ENCODE measurements at places on chromosomes 6 and 20.

- H3K4me1 ChIP-seq = no peaks in the 10 kb centered on the region
- no peak overlapping the region for H3K27ac ChIP-seq
- no peaks in the 10 kb centered on the region for H3K36me3 ChIP-seq
- H3K4me3 ChIP-seq = no peak overlapping the region
Measured at GRCh38 chr20:58822149-58822548, 28.6 kb downstream of the GNAS-AS1 start.

GRCh38 chr6:132669690-132670291 is 10.8 kb upstream of the TAAR1 start:
- no peaks in the 10 kb centered on the region for H3K36me3 ChIP-seq
- no peaks in the 10 kb centered on the region for H3K27me3 ChIP-seq
- H3K27ac ChIP-seq = no peak overlapping the region

GRCh38 chr6:133748628-133749027 is 140.3 kb upstream of the TCF21 start:
- H3K4me1 ChIP-seq = peaks cover 3% of the 10 kb centered on the region
- no peak overlapping the region for H3K27ac ChIP-seq
- H3K36me3 ChIP-seq = no peaks in the 10 kb centered on the region
- no peak for DNase-seq
- H3K4me3 ChIP-seq = no peak overlapping the region
- H3K27me3 ChIP-seq = no peaks in the 10 kb centered on the region

DNA sequence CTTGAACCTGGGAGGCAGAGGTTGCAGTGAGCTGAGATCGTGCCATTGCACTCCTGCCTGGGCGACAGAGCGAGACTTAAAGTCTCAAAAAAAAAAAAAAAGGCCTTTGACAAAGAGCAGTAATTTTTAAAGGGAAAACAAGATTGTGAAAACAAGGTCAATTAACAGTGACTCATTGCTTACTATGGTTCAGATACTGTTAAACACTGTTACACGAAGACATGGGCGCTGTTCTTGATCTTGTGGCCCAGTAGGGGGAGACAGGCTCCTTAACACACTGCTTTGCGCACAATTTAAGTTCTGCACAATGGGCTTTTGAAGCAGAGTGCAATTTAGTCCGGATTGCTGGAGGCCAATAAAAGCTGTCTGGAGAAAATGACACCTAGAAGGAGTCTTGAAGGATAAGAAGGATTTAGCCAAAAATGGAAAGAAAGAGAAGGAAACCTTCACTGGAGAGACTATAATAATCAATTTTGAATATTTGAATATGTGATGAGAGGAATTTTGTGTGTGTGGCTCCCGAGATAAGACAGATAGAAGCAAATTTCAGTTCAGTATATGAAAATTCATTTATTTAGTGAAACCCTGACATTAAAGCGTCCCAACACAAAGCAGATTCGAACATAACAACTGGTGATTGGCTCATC is 6.0 kb upstream of the LATS1 start:
- DNase-seq = no peak
- no peaks in the 10 kb centered on the region for H3K27me3 ChIP-seq
- H3K27ac ChIP-seq = no peak overlapping the region
- H3K4me1 ChIP-seq = no peaks in the 10 kb centered on the region

- H3K36me3 ChIP-seq = no peaks in the 10 kb centered on the region
- no peak overlapping the region for H3K27ac ChIP-seq
- H3K27me3 ChIP-seq = no peaks in the 10 kb centered on the region
- H3K4me3 ChIP-seq = no peak overlapping the region
- no peak for DNase-seq
- H3K4me1 ChIP-seq = peaks cover 43% of the 10 kb centered on the region
Measured at GRCh38 chr20:17651760-17652388, 30.2 kb downstream of the RRBP1 start.

- no peak overlapping the region for H3K27ac ChIP-seq
- no peaks in the 10 kb centered on the region for H3K27me3 ChIP-seq
- no peaks in the 10 kb centered on the region for H3K36me3 ChIP-seq
- H3K4me1 ChIP-seq = peaks cover 21% of the 10 kb centered on the region
- no peak for DNase-seq
- H3K4me3 ChIP-seq = no peak overlapping the region
Measured at GRCh38 chr20:17845701-17846475, 122.7 kb downstream of the SNX5 start.

GRCh38 chr6:78910010-78910409 is 42.7 kb downstream of the IRAK1BP1 start:
- no peak overlapping the region for H3K27ac ChIP-seq
- H3K36me3 ChIP-seq = no peaks in the 10 kb centered on the region
- no peaks in the 10 kb centered on the region for H3K4me1 ChIP-seq
- DNase-seq = no peak
- no peaks in the 10 kb centered on the region for H3K27me3 ChIP-seq

DNA sequence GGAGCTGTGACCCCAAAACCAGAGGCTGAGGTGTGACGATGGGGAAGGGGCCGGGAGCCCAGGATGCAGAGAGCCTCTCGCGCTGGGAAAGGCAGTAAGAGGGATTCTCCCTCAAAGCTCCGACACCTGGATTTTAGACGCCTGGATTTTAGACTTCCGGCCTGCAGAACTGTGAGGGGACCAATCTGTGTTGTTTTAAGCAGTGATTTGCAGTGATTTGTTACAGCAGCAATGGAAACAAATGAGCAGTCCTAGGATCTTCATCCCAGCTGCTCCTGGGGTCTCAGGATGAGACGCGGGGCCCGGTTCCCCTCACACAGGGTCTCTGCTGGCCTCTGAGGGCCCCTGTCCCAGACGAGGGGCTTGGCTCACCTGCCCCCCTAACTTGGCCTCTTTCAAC is 365.5 kb downstream of the THBS2 start:
- no peaks in the 10 kb centered on the region for H3K27me3 ChIP-seq
- no peaks in the 10 kb centered on the region for H3K4me1 ChIP-seq
- no peak for DNase-seq
- no peak overlapping the region for H3K4me3 ChIP-seq

GRCh38 chr20:2507464-2507863 is 1.3 kb downstream of the ZNF343 start:
- no peak overlapping the region for H3K27ac ChIP-seq
- H3K27me3 ChIP-seq = no peaks in the 10 kb centered on the region
- no peaks in the 10 kb centered on the region for H3K36me3 ChIP-seq

DNA sequence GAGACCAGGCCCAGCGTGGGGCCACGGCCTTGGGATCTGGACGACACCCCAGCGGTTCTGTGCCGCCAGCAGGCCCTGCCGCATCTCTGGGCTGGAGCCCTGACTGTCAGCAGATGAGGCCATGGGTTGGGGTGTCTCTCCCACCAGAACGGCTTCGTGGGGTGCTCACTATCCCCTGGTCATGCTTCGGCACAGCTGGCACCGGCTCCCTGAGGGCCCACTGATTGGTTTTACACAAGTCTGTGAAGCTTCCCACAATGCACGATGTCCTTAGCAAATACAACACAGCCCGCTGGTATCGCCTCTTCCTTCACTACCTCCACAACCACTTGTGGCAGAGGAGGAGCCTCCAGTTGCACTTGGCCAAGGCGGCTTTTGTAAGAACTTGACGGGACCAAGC is 94.3 kb downstream of the THBS2 start:
- DNase-seq = no peak
- H3K4me3 ChIP-seq = no peak overlapping the region
- H3K27ac ChIP-seq = no peak overlapping the region
- H3K36me3 ChIP-seq = no peaks in the 10 kb centered on the region

DNA sequence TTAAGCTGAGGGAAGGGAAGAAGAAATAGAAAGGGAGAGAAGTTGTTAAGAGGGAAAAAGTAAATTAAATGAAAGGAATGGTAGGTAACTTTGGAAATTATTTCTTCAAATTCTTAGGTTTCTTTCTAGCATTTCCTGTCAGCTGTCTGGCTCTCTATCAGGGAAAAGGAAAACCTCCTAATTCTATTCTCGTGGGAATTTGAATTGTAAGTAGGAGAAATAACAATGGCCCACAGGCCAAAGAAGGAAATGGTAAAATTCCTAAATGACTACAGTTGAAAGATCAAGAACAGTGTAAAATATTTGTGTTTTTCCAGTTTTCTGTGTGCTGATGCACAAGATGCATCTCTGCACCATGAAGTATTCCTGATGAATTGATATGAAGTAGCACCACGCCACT is 173.0 kb downstream of the IBTK start:
- no peak for DNase-seq
- no peaks in the 10 kb centered on the region for H3K36me3 ChIP-seq
- no peak overlapping the region for H3K27ac ChIP-seq
- peaks cover 16% of the 10 kb centered on the region for H3K4me1 ChIP-seq
- H3K4me3 ChIP-seq = no peak overlapping the region

GRCh38 chr6:149147195-149147594 is 170.3 kb upstream of the TAB2 start:
- no peak for DNase-seq
- H3K4me1 ChIP-seq = no peaks in the 10 kb centered on the region
- no peak overlapping the region for H3K4me3 ChIP-seq
- H3K27me3 ChIP-seq = no peaks in the 10 kb centered on the region

DNA sequence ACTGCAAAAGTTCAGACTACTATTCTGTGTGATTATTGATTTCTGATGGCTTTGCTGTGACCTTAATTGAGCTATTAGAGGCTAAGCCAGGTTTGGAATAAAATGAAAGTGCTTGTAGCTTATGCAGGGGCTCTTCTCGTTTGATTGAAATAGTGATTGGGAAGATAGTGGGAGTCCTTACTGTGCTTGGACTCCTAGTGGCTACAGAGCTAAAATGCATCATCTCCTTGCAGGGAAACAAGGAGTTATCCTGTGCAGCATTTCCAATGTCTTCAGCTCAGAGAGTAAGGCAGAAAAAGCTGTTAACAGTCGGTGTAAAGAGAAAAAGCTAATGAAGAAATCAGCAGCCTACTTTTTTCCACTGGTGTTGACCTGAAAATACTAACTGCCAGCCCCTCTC is 173.5 kb downstream of the SLC35F1 start:
- DNase-seq = no peak
- H3K4me1 ChIP-seq = no peaks in the 10 kb centered on the region
- H3K4me3 ChIP-seq = no peak overlapping the region
- H3K36me3 ChIP-seq = no peaks in the 10 kb centered on the region

GRCh38 chr6:26319405-26320128 is 45.4 kb upstream of the BTN3A2 start:
- no peaks in the 10 kb centered on the region for H3K4me1 ChIP-seq
- H3K27ac ChIP-seq = no peak overlapping the region
- DNase-seq = no peak
- H3K36me3 ChIP-seq = no peaks in the 10 kb centered on the region
- peaks cover 5% of the 10 kb centered on the region for H3K27me3 ChIP-seq
- H3K4me3 ChIP-seq = no peak overlapping the region

- no peaks in the 10 kb centered on the region for H3K4me1 ChIP-seq
- no peak for DNase-seq
- H3K36me3 ChIP-seq = no peaks in the 10 kb centered on the region
- H3K27me3 ChIP-seq = no peaks in the 10 kb centered on the region
Measured at GRCh38 chr6:83824831-83825230, 28.3 kb upstream of the RIPPLY2 start.

GRCh38 chr6:118959903-118960302 is 24.9 kb upstream of the MCM9 start:
- H3K27me3 ChIP-seq = no peaks in the 10 kb centered on the region
- H3K4me1 ChIP-seq = no peaks in the 10 kb centered on the region
- no peak for DNase-seq
- no peaks in the 10 kb centered on the region for H3K36me3 ChIP-seq
- no peak overlapping the region for H3K4me3 ChIP-seq

GRCh38 chr6:149271348-149272340 is 45.9 kb upstream of the TAB2 start:
- H3K27ac ChIP-seq = no peak overlapping the region
- no peaks in the 10 kb centered on the region for H3K4me1 ChIP-seq
- H3K36me3 ChIP-seq = no peaks in the 10 kb centered on the region
- no peak overlapping the region for H3K4me3 ChIP-seq
- no peaks in the 10 kb centered on the region for H3K27me3 ChIP-seq
- no peak for DNase-seq

DNA sequence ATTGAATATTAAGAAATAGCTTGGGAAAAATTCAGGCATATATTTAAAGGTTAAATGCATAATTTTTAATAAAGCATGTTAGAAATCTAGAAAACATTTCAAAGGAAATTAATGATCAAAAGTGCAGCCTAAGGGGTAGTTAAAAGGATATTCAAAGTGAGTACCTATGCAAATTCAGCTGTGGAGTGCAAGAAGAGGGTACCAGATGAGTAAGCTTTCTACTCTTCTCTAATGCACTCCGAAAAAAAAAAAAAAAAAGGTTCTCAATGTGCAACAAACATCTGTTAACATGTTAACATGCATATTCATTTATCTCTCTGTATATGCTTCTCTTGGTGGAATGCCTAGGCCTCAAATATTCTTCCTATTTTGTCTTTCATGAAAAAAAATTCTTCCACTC is 32.0 kb upstream of the KATNA1 start:
- H3K4me3 ChIP-seq = no peak overlapping the region
- DNase-seq = no peak
- H3K27ac ChIP-seq = no peak overlapping the region
- no peaks in the 10 kb centered on the region for H3K4me1 ChIP-seq

DNA sequence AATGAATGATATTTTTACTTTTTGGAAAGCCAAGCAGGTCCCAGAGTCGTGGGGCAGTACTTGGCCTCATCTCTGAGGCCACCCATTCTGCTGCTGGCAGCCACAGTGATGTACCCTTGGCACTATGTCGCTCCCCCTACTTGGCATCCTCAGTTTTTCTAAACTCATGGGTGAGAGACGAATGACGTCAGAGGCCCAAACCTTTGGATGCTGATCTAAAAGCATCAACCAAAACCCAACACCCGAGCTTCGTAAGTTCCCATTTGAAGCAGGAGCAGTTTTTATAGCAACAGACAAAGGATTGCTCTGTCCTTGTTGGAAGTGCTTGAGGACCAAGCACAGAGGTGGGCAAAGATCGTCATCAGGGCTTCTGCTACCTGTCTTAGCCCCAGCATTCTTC is 212.9 kb downstream of the PAX1 start:
- no peak for DNase-seq
- no peaks in the 10 kb centered on the region for H3K4me1 ChIP-seq
- H3K36me3 ChIP-seq = no peaks in the 10 kb centered on the region
- no peaks in the 10 kb centered on the region for H3K27me3 ChIP-seq
- no peak overlapping the region for H3K27ac ChIP-seq
- H3K4me3 ChIP-seq = no peak overlapping the region

DNA sequence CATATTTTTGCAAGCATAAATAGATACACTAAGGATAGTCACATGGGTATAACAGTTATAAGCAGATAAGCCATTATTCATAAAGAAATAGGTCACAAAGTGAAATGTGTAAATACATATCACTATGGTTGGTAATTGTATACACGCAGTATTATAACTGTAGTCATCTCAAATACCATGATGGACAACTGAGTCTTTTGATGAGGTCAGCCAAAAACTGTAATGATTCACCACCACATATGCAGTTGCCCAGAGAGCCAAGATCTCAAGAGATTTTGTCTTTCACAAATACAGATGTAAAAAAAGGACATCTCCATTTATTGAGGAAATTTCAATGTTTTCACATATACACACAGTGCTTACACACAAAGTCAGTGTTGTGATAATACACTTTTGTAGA is 28.3 kb downstream of the ZNF292 start:
- no peak for DNase-seq
- no peaks in the 10 kb centered on the region for H3K4me1 ChIP-seq
- H3K4me3 ChIP-seq = no peak overlapping the region
- no peaks in the 10 kb centered on the region for H3K36me3 ChIP-seq
- H3K27me3 ChIP-seq = no peaks in the 10 kb centered on the region
- H3K27ac ChIP-seq = no peak overlapping the region

Measured in ascending aorta (tissue), 2 donors.